ENCODE measurements at places on chromosomes 2 and 18. TPM values are rescaled to one million over a fixed set of nuclear protein-coding genes. Genes with fewer than 3 reads are reported as not detected.

DNA sequence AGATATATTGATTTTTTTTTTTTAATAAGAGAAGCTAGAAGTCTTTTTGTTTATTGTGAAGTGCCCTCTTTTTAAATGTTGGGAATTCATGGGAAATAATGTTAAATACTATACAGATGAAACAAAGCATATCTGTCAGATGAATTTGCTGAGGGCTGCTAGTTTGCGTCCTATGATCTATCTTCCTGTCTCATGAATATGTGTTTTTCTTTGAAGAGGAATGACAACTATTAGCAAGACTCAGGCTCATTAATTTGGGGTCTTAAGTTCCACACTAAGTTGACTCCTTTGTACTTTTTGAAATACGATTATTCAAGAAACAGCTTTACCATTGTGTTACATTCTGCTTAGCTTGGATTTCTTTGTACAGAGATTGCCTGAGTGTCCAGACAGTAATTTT lies 57.9 kb downstream of the AGFG1 start:
- no peak for DNase-seq

GRCh38 chr2:95057535-95058370 lies 32.2 kb downstream of the MAL start:
- DNase-seq, result no peak

DNA sequence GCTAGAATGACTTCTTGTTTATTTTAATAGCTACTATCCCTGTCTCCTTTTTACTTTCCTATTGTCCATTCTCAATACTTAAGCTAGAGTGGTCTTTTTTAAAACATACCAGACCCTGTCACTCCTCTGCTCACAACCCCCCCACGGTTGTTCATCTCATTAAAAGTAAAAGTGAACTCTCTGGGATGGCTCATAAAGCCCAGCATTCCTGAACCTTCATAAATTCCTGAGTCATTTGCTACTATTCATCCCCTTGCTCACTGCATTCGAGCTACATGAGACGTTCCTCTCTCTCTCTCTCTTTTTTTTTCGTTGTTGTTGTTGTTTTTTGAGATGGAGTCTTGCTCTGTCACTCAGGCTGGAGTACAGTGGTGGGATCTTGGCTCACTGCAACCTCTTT lies 148.7 kb upstream of the DSEL start:
- DNase-seq, result no peak

The TYMS gene
- polyA plus RNA-seq, result 49.0 TPM

- DNase-seq, result no peak
These were observed 39.6 kb downstream of the MGAT4A start for GRCh38 chr2:98691303-98691702.

DNA sequence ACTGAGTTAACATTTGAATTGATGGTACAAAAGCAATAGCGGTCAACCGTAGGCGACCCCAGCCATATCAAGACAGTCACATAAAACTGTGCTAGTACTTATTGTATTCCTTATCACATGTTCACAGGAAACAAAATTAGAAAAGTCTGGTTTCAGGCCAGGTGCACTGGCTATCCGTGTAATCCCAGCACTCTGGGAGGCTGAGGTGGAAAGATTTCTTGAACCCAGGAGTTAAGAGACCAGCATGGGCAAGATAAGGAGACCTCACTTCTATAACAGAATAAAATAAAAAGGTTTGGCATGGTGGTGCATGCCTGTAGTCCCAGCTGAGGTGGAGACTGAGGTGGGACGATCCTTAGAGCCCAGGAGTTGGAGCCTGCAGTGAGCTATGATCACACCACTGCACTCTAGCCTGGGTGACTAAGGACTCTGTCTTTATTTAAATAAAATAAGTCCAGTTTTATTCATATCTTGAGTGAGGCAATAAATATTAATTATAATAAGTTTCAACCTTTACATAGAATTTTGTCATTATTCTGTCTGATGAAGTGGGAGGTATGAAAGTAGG lies 84.1 kb upstream of the RGPD4 start:
- no peak for DNase-seq

The ANKAR gene
- polyA plus RNA-seq, result 7.6 TPM

DNA sequence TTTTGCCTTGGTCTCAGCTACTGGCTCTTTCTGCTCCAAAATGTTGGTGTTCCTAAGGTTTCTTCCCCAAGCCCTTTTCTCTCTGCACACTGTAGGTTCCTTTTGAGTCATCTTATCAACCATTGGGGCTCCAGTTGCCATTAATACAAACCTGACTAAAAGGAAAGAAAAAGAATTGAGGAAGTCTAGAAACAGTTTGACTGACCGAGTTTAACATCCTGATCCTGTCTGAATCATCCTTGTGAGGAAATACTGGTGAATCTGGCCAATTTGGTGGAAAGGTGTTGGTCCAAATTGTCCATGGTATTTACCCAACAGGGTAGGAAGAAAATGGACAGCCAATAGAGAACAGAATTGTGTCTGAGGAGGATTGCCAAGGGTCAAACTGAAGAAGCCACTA lies 38.3 kb downstream of the CRYGD start:
- DNase-seq, result no peak

DNA sequence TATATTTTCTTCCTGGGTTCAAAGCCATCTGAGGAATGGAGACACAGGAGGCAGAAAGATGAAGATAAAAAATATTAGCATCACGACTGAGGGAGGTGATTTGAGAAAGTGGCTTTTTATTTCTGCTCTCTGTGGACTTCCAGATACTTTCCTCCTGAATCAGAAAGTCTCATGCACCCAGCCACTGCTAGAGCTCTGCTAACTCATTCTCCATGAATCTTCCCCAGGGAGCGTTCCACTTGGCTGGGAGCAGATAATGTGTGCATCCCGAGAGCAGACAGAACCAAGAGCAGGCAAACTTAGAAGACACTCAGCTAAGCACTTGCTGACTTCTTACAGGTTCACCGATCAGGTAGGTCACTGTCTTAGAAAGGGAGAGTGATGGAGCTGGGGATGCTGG lies 264.1 kb upstream of the THUMPD2 start:
- DNase-seq, result no peak

DNA sequence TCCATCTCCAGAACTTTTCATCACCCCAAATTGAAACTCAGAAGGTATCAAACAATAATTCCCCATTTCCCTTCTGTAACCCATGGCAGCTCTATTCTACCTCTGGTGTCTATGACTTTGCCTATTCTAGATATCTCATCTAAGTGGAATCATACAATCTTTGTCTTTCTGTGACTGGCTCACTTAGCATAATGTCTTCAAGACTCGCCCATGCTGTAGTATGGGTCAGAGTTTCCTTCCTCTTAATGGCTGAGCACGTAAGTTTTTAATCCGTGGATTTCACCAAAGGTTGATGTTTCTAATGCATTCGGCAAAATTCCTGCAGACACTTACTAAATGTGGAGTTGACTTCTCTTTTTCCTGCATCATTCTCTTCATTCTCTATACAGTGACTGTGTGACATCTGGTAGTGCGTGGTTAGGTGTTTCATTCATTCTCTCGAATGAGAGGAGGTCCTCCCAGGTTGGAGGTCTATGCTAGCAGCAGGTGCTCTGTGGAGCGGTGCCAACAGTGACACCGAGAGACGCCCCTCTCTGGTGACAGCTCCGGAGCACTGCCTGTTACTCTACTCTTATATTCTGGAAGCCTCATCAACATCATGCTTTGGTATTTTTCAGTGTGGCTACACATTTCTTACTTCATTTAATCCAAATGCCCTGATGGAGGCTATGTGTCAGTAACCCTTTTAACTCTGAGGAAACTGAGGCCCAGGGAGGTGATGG lies 50.1 kb downstream of the ATOH8 start:
- no peak for DNase-seq

DNA sequence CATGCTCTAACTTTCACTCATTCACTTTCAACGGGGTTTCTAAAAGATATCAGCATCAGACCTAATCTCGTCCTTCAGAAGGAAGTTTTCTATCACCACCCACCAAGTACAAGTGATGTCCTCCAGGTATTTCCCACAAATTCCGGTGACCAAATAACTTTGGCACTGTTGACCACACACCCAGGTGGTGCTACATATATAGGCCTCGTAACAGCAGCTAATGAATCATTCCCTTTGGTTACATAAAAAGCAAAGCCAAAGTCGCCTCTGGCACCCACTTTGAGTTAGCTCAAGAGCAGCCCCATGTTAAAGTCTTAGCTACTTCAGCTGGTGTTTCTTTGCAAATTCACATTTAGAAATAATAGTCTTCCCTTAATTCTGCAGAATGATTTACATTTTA lies 138.2 kb upstream of the OSR1 start:
- DNase-seq, result no peak

DNA sequence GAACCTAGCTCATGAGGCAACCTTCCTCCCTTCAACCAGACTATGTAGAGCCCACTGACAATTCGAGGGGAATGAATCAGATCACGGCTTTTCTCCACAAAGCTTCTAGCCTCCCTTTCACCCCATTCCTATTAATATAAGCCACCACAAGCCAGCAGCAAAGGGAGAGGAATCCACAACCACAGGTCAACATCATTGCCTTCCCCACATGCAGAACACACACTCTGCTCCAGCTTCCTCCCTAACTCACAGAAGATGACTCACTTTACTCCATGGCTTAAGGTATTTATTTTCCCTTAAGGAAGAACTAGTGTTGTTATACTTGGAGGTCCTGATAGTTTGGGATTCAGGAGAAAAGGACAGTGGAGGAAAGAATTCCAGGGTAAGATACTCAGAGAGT lies 272.2 kb downstream of the C1D start:
- DNase-seq, result no peak

The LONRF2 gene
- polyA plus RNA-seq, result 1.5 TPM

DNA sequence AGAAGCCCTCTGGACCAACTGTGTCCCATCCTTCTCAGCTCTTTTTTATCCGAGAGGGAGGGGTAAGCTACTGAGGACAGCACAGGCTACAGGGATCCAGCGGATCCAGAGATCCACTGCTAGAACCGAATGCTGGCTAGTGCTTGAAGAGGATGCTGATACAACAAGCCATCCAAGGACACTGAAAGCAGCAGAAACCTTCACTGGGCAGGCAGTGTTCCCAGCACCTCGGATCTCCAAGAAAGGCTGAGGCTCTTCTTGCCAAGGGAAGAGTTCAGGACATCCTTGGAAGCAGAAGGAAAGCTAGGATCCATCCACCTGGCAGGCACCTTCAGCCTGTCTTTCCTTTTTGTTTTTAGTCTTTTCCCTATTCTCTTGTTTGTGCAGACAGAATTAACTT lies 13.2 kb upstream of the FHOD3 start:
- DNase-seq, result no peak

- DNase-seq, result no peak
These were observed 93.2 kb upstream of the XPO1 start for GRCh38 chr2:61631321-61631720.

DNA sequence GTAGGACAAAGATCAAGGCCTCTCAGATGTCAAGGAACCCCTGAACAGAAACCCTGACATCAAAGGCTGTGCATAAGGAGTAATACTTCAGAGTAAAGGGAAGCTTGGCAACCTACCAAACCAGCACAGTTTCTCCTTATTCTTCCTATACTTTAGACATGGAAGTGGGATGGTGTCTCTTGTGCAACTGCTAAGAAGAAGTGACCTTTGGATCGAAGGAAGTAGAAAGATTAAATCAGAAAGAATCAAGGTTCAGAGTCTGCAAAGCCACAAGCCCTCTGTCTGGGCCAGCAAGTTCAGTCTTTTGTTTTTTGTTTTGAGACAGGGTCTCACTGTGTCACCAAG lies 66.2 kb upstream of the SLC39A10 start:
- no peak for DNase-seq

GRCh38 chr2:3876685-3877084 lies 173.3 kb downstream of the DCDC2C start:
- DNase-seq, result peak; percentile 64

- DNase-seq, result no peak
These were observed 215.2 kb upstream of the ATP5MC3 start for GRCh38 chr2:175396696-175397095.

DNA sequence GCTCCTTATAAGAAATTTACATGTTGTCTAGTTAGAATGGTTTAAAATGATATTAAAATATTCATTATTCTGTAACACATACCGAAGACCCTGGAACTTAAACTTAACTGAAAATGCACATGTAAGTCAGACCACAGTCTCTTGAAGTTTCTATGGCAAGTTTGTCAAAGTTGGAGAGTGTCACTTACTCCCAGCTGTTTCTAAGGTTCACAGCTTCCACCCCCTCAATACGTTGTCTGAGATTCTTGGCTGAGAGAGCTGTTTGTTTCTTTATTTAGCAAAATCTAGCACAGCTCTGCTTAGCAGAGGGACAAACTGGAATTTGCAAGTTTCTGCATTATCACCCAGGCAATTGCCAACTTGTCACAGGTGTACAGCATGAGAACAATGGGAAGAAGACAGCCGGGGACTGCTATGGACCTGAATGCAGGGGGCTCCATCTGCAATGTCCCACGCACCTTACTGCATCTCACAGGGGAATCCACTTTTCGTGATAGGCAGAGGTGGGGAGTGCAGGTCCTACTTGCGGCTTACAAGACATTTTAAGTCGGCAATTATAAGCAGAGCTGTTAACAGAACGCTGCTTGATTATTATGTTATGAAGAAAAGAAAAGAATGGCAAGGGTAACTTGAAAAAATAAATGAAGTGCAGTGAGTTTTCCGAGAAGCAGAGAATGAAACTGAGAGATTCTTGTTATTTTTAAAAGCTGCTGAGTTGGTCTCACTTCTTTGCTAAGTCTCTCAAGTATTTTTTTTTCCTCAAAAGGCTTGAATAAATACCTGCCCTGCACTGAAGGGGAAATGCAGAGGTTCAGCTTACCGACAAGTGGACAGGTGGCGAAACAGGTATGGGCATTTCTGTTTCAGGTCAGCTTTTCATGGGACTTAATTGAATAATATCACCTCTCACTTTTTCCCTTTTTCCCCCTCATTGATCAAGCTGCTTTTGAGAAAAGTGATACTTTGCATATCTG lies 1072.1 kb upstream of the FANCL start:
- no peak for DNase-seq

The NEU4 gene
- polyA plus RNA-seq, result 7.0 TPM

- DNase-seq, result no peak
These were observed 142.3 kb upstream of the BOD1L2 start for GRCh38 chr18:57004366-57005121.

DNA sequence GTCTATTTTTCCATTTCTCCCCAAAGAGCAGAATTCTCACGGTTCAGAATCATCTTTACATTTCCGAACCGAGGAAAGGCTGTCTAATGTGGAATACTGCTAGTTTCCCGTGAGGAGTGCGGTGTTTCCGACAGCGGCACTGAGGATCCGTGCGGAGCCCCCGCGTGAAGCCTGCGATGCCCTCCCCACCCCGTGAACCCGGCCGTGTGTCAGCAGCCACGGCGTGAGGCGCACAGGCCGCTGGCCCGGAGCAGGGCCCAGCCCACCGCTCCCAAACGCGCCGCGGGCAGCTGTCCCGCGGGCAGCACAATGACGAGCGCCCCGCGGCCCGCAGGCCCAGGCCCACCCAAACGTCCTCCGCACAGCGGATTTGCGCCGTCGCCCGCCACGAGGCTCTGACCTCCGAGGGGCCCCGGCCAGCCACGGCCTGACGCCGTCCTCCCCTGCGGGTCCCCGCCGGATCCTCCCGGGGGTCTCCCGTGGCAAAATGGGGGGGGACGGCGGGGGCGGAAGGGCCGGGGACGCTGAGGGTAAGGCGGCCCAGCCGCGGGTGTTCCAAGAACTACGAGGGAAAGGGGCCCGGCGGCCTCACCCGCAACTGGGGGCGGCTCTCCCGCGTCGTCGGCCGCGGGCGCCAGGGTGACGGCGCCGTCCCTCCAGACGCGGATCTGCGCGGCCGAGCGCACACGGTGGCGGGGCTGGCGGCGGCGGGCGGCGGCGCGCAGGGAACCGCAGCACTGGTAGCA lies 796 bp downstream of the SPIRE1 start:
- DNase-seq, result no peak

- no peak for DNase-seq
These were observed 247.0 kb downstream of the TWIST2 start for GRCh38 chr2:239094867-239095266.

The NAGK gene
- 68.9 TPM for polyA plus RNA-seq

- no peak for DNase-seq
These were observed 3.1 kb downstream of the PSMD1 start for GRCh38 chr2:231059756-231060155.

The LOXHD1 gene
- polyA plus RNA-seq, result 3.2 TPM

The CCDC74A gene
- polyA plus RNA-seq, result 1.8 TPM

Data from forelimb muscle (tissue), 1 donor.